AG09319 (cell line): ENCODE measurements at places on chromosomes 4 and X.

DNA sequence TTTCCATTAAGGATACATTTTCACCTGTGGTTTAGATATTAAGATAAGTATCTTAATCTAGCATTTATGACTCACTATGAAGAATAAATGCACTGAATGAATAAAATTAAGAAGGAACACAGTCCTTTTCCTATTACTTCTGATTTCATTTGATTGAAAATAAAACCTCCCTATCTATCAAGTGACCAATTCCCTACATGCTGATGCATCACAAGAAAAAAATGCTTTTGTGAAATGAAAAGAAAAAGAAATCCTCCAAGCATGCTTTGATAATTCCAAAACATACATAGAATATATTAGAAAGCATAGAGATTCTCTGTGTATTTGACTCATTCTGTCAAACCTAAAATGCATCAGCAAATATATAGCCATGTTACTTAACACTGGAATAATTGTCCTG lies 37.1 kb downstream of the PCDH10 start:
- DNase-seq = no peak

DNA sequence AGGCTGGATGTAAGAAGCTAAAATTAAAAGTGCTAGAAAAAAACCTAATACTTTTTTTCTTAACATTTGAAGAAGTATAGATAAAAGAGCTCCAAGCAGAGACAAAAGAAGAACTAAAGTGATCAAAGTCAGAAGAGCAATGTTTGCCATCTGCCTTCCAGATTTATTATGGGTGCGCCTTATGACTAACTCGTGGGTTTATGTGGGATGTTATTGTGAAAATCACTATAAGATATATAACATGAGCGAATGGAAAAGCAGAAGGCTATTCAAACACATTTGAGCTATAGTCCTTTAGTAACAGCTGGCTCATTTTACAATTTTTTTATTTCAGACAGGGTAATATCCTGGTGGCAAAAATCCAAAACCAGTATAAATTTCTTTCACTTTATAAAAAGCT lies 1040.7 kb downstream of the RAPGEF2 start:
- DNase-seq = no peak

- no peak for DNase-seq
Observed at GRCh38 chr4:169225812-169226211, 44.9 kb downstream of the SH3RF1 start.

DNA sequence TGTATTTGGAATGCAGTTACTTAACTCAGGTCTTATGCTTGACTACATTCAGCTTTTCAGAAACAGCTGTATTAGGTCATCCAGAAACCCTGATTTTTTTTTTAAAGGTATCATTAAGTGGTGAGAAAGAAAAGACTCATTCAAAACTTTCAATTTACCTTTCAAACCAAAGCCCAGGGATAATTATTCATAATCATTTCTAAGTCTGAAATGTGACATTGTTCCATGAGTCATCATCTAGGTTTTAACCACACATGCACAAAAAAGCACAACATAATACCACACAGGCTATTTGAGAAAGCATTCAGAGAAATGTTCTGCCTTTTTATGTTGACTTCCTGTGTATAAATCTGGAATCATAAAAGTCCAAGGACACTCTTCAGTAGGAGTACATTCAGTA lies 288.2 kb downstream of the IL1RAPL2 start:
- no peak for DNase-seq

DNA sequence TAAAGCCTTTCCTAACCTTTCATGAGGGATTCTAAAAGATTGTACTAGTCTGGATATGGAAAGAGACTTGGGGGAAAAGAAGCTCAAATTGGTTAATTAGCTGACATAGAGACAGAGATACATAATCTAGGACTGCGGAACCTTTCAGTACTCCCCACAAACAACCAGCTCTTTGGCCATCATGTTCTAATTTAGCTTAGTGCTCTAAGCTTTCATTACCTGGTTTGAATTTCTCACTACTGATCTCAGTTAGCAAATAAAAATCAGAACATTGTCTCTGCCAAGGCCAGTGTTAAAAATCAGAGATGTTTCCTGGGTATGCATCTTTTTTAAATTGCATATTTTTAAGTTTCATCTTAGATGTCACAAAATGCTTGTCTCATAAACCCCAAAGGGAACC lies 254.4 kb downstream of the GLUD2 start:
- no peak for DNase-seq

DNA sequence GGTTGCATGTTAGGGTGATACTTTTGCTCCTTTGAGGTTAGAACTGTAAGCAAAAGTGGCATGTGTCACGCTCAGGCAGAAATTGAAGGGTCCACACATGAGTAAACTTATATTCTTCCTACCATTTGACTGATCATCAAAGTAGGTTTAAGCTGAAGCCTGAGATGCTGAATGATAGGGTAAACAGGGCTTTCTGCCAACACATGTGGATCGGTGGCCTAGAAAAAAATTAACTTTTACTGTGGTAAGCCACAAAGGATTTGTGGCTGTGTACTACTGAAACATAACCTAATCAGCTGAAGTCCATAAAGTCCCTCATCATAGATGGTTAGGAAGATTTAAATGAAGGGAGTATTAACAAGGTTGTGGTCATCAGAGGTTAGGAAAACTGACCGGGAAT lies 1070.1 kb downstream of the STPG2 start:
- no peak for DNase-seq

- DNase-seq = no peak
Observed at GRCh38 chrX:155592981-155593380, 19.8 kb downstream of the TMLHE start.
